Adipocyte (in vitro differentiated cells): ENCODE measurements at places on chromosomes 5 and 9.

- DNase-seq, result peak; percentile 88
These were observed 2.8 kb downstream of the PDLIM7 start for GRCh38 chr5:177494346-177495195.

DNA sequence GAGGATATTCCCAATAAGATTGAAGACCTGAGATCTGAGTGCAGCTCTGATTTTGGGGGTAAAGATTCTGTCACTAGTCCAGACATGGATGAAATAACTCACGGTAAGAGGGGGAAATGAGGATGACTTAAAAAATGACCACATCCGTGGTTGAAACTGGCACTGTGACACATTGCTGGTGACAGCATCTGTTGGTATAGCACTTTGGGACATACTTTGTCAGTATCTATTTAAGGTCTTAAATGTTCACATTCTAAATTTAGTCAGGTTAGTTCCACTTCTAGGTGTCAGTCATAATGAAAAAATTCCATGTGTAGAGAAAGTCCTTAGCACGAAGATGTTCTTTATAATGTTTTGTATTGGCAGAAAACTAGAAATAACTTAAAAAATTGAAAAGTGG, 70.9 kb downstream of the GAPVD1 start:
- no peak for DNase-seq

GRCh38 chr5:22708770-22709328, 144.3 kb downstream of the CDH12 start:
- DNase-seq, result no peak

- DNase-seq, result no peak
These were observed 143.8 kb upstream of the PIK3R1 start for GRCh38 chr5:68071736-68072135.

DNA sequence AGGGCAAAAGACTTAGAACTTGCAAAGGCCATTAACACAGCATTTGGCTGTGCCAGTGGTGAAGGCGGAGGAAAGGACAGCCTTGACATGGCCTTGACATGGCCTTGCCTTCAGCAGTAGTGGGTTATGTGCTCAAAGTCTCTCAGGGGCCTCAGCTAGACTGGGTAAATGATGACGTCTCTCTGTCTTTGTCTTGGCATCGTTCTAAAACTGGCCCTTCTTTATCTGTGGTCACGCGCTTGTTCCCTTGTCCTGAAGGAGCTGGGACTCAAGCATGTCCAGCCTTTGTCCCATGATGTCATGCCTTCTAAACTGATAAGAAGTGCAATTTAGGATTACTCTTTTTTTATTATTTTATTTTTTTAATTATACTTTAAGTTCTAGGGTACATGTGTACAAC, 88.7 kb upstream of the ATP10B start:
- DNase-seq, result no peak

DNA sequence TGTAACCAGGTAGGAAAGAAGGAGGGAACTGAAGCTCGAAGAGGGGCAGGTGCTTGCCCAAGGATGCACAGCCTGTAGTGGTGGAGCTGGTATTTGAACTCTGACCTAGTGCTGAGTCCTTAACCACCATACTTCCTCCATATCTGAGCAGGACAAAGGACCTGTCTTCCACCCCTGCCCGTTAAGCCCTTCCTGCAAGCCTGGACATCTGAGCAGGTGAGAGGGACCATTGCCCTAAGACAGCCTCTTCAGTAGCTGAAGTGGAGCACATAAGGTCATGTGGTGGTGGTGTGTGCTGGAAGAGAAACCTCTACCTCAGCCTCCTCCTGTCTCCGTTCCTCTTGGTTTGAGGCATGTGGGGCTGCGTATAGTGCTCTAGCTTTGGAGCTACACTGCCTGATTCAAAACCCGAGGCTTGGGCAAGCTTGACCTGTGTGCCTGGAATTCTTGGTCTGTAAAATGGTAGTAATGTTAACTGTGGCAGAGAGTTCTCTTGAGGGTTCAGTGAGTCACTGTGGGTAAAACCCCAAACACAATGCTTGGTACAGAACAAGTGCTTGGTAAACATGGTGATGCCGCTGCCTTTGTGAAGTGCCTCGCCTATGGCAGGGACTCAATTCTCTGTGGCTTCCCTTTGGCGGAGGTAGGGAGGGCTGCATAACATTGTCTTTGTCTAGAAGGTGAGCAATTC, 7.4 kb downstream of the GALNT10 start:
- DNase-seq, result no peak

GRCh38 chr5:148717668-148718067, 63.3 kb upstream of the HTR4 start:
- DNase-seq, result no peak

- DNase-seq, result peak; percentile 78
These were observed at the start of gene ECM2 for GRCh38 chr9:92535940-92536850. ECM2 (minus strand) TSS chr9:92535990; CDS start chr9:92522866, 13,124 bp downstream.

GRCh38 chr9:107557236-107557990, 67.8 kb upstream of the KLF4 start:
- DNase-seq, result no peak

- DNase-seq, result no peak
These were observed 6.6 kb downstream of the SLC46A2 start for GRCh38 chr9:112884101-112884500.

DNA sequence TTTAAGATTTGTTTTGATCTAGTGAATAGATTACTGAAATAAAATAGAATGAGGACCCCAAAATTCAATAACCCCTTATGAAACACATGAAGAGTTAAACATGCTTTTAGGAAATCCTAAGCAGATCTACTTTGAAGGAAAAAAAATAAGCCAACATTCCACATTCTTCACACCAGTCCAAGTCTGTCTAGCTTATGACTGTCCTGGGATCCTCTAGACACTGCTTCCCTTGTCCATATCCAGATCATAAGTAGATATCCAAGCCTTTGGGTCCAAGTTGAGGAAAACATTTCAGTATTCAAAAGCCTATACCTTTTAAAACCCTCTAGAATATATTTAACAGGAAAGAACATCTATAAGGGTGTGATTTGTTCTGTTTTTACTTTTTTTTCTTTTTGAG, 58.8 kb upstream of the MINAR2 start:
- DNase-seq, result no peak

- DNase-seq, result no peak
These were observed 249.2 kb upstream of the KLF4 start for GRCh38 chr9:107738789-107739188.

GRCh38 chr9:21758540-21758939, 43.9 kb upstream of the MTAP start:
- DNase-seq, result no peak

DNA sequence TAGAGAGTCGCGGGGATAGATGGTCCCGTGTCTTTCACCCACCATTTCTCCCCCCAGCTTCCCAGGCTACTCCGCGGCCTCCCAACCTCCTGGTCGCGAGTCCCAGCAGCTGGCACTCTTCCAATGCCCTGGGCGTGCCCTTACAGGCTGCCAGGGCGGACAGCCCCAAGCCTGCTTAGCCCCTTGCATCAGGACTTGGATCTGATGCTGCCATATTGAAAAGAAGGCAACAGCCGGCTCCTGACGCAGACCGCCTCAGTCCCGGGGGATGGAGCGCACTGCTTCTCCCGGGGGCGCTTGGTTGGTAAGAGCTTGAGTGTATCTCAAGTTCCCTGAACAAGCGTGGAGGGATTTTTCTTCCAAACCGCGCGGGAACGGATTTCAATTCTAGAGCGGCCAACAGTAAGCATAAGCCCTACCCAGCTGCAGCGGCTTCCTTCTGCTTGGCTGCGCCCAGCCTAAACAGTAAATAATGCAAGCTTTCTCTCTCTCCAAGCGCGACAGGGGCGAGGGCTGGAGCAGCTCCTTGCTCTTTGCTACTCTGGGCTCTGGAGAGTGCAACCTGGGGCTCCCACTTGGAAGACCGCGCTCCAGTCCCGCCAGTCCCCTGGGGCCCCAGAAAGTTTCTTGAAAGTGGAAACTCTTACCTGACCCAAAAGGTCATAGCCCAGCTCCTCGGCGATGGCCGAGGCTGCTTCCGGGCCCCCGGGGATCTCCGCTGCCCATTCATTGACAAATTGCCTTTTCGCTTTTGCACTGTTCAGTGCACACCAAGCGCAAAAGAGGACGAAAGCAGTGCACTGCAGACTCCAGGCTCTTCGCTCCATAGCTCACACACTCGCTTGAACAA, 607 bp downstream of the PCSK1 start:
- DNase-seq, result no peak

- DNase-seq, result no peak
These were observed 85.1 kb downstream of the BRINP1 start for GRCh38 chr9:119284118-119284517.

DNA sequence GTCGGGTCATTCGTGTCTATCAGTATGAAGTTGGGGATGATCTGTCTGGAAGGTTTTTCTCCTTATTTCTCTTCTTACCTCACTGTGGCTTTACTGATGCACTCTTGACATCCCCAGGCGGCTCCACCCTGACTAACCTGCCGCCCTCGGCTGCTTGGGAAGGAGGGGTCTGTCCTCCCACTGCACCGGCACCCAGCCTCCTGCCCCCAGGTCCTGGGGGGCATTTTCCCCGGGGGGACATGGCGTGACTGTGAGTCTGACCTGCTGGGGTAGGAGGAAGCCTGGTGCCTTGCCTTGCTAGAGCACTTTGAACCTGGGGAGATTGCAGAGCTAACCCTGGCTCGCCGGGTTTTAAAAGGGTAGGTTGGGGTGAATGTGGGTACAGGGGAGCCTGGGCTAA, 27.5 kb downstream of the DYNC2I2 start:
- no peak for DNase-seq

DNA sequence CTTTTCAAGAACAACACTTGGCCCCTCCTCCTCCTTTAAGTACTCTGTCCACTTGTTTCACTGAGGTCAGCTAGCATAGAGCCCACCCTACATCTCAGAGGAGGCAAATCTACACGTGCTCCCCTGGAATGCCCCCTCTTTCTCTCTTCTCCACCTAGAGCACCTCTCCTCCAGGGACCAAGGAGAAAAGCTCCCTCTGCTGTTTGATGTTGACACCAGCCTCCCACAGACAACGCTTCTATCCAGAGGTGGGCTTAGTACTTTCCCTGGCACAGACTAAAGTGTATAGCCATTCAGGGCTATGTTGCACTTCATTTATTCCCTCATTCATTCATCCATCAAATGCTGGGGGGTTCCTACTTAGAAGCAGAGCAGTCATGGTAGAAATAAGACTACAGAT, 68.2 kb upstream of the TAF1L start:
- peak; percentile 1 for DNase-seq

DNA sequence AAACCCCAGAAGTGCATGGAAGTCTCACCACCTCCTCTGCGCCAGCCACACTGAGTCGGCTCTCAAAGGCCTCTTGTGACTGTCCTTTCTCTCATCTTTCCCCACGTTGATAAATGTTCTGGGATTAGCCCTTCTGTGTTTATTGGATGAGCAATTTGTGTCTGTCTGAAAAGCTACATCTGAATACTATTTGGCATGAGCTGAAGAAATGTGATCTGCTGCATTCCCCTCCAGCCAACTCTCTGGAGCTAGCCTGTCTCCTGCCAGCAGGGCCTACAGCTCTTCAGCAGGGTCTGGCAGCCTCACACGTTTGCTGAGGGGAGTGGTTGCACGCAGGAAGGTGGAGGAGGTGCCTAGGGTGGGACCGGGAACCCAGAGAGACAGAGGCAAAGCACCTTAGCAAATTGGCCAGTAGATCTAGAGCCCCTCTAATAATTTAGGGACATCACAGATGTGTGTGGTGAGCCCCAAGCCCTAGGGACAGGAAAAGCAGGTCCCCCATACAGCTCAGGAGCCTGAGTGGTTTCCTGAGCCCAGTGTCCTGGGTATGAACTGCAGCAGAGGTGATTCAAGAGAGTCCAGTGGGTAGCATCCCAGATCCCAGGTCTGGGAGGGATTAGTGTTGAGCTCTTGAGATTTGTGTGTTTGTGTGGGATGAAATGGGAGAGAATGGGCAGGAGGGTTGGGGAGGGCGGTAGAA, 20.5 kb upstream of the B4GALT1 start:
- DNase-seq, result peak; percentile 83

GRCh38 chr9:573691-574410, 267.6 kb upstream of the DMRT1 start:
- no peak for DNase-seq

GRCh38 chr9:105390871-105391270, 57.0 kb upstream of the FSD1L start:
- no peak for DNase-seq

DNA sequence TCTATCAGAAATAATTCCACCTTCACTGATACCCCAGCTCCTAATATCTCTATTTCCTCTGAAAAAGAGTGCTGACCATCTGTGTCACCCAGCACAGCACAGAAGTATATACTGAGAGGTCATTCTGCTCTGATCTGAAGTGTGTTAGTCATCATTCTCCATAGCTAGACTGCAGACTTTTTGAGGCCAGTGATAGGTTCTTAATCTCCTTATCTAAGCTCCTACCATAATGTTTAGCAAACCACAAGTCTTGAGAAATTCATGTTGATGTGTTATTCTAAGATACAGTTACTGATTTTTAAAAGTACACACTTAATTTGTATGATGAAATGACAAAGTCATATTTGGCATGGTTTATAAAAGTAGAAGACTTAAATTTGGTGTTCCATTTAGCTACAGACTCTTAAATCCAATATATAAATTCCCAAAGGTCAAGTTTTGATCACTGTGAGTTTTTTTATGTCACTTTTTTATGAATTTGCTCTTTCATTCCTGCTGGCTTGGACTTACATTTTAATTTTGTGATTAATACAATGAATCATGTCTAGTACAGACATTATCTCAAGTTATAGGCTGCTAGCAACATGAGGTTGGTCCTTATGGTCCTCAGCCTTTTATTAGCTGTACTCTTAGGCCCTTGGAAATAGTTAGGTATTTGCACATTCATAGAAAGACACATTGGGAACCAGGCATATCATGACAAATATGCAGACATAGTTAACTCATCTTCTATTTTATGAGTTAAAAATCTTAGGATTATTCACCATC, 380.8 kb downstream of the EBF1 start:
- DNase-seq, result peak; percentile 89

GRCh38 chr5:35161652-35162273, 68.5 kb downstream of the PRLR start:
- DNase-seq, result no peak

DNA sequence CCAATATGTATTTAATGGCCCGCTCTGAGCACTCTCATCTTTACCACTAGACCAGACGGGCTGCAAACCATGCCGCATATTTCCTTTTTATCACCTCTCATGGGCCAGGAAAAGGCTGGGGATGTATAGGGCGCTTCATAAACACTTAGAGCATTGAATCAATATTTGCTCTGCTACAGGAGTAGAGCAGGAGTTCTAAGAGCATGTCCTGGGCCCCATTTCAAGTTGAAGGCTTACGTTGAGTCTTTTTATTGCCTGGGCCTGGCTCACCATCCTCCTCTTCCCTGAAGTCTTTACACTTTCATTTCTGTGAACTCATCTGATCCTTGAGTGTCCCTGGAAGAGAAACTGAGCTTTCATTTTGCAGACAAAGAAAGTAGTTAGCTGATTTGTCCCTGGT, 112.4 kb downstream of the FSTL4 start:
- no peak for DNase-seq

- DNase-seq, result no peak
These were observed 194.8 kb downstream of the SYK start for GRCh38 chr9:90996154-90997065.
